ENCODE measurements at places on chromosomes 12 and 14. TPM values are rescaled to one million over a fixed set of nuclear protein-coding genes. Genes with fewer than 3 reads are reported as not detected.

HRK gene
- not detected for total RNA-seq

OTUB2 gene
- 0.71 TPM for total RNA-seq

CABP1 gene
- total RNA-seq = 1.4 TPM

GRCh38 chr12:29733060-29733459 lies 50.7 kb downstream of the TMTC1 start:
- no peak overlapping the region for H3K4me3 ChIP-seq
- peak overlapping the region; percentile 37 for H3K27ac ChIP-seq
- H3K27me3 ChIP-seq = no peaks in the 10 kb centered on the region
- no peaks in the 10 kb centered on the region for H3K36me3 ChIP-seq
- no peak for DNase-seq

DNA sequence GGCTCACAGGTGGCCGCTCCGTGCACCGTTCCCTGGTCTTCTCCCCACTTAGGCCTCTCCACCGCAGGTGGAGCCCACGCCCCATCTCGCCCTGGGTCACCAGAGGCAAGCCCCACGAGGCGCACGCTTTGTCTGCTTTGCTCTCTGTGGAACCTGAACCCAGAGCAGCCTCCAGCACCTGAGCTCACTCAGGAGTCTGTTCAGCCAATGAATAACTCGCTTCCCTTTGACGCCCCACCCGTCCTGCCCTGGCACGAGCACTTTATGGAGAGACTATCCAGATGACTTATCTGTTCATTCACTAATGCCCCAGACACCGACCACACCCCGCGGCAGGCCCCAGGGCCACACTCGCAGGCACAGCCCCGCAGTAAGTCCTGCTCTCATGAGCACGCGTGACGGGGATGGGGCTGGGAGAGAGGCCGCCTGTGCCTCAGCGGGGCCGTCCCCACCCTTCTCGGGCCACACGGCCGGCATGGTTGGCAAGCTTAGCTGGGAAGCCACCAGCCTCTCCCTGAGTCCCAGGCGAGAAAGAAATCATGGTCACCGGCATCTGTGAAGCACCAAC lies 85.0 kb downstream of the NOC4L start:
- H3K4me1 ChIP-seq = peaks cover 3% of the 10 kb centered on the region
- no peak overlapping the region for H3K4me3 ChIP-seq
- no peak overlapping the region for H3K27ac ChIP-seq
- DNase-seq = no peak
- no peaks in the 10 kb centered on the region for H3K36me3 ChIP-seq
- no peaks in the 10 kb centered on the region for H3K27me3 ChIP-seq

DNA sequence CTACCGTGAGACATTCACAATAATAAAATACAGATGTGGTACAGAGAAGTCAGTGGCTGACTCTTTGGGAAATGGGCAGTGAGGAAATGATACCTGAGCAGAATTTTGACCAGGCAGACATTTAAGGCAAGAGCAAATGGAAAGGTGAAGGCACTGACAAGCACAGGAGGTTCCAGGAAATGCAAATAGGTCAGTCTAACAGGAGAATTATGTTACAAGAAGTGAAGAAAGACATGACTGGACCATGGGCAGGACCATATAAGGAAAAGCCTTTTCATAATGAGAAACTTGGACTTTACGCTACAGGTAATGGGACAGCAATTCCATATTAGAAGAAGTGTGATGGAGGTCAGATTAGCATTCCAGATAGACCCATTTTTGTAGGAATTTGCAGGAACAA lies 338.9 kb downstream of the PDZRN4 start:
- no peaks in the 10 kb centered on the region for H3K36me3 ChIP-seq
- H3K4me3 ChIP-seq = no peak overlapping the region
- no peaks in the 10 kb centered on the region for H3K4me1 ChIP-seq
- H3K27me3 ChIP-seq = no peaks in the 10 kb centered on the region
- DNase-seq = no peak
- no peak overlapping the region for H3K27ac ChIP-seq

- peaks cover 67% of the 10 kb centered on the region for H3K4me1 ChIP-seq
- H3K4me3 ChIP-seq = no peak overlapping the region
- peak overlapping the region; percentile 65 for H3K27ac ChIP-seq
- no peaks in the 10 kb centered on the region for H3K27me3 ChIP-seq
- no peaks in the 10 kb centered on the region for H3K36me3 ChIP-seq
Observed at GRCh38 chr14:32470161-32470715, 141.1 kb downstream of the AKAP6 start.

GRCh38 chr14:78083837-78084236 lies 86.3 kb upstream of the NRXN3 start:
- no peaks in the 10 kb centered on the region for H3K27me3 ChIP-seq
- no peaks in the 10 kb centered on the region for H3K36me3 ChIP-seq
- DNase-seq = no peak

GRCh38 chr12:7151532-7151931 lies 21.4 kb downstream of the CLSTN3 start:
- H3K27me3 ChIP-seq = no peaks in the 10 kb centered on the region
- peaks cover 25% of the 10 kb centered on the region for H3K36me3 ChIP-seq
- H3K4me3 ChIP-seq = no peak overlapping the region
- no peaks in the 10 kb centered on the region for H3K4me1 ChIP-seq
- no peak overlapping the region for H3K27ac ChIP-seq

DNA sequence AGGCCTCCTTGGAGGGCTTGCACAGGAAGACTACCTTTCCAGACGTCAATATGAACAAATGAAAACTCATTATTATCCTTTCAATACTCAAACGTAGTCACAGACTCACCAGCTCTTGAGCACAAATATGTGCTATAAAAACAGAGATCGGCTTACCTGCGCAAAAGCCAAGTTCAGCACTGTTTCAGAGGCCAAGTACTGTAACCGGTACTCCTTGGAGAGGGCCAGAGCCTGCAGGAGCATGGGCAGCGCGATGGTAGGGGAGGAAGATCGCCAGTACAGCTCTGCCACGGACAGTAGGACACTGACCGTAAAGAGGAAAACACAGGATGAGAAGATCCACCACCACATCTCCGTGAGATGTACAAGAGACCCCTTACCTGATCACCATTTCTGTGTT lies 21.6 kb upstream of the CAMKK2 start:
- no peaks in the 10 kb centered on the region for H3K4me1 ChIP-seq
- no peak overlapping the region for H3K27ac ChIP-seq
- H3K36me3 ChIP-seq = peaks cover 11% of the 10 kb centered on the region
- DNase-seq = no peak
- H3K4me3 ChIP-seq = no peak overlapping the region

GRCh38 chr12:57044889-57045288 lies 5.0 kb downstream of the MYO1A start:
- no peak overlapping the region for H3K27ac ChIP-seq
- H3K27me3 ChIP-seq = no peaks in the 10 kb centered on the region
- DNase-seq = no peak
- H3K4me3 ChIP-seq = no peak overlapping the region
- H3K4me1 ChIP-seq = no peaks in the 10 kb centered on the region

DNA sequence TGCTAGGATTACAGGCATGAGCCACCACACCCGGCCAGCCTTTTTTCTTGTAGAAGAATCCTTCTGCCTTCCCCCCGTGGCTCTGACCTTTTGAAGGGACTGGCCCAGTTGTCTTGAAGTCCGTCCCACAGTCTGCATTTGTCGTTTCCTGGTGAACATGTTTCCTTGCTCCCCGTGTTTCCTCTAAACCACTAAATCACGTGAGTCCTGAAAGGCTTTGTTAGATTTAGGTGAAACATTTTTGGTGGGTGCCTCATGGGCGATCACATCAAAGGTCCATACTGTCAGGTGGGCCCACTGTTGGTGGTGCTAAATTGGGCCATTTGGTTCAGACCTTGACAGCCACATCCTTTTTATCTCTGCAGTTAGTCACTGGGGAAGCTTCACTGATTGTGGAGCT lies 26.3 kb downstream of the MLXIP start:
- DNase-seq = no peak
- no peak overlapping the region for H3K27ac ChIP-seq
- peaks cover 13% of the 10 kb centered on the region for H3K4me1 ChIP-seq
- H3K36me3 ChIP-seq = no peaks in the 10 kb centered on the region

DNA sequence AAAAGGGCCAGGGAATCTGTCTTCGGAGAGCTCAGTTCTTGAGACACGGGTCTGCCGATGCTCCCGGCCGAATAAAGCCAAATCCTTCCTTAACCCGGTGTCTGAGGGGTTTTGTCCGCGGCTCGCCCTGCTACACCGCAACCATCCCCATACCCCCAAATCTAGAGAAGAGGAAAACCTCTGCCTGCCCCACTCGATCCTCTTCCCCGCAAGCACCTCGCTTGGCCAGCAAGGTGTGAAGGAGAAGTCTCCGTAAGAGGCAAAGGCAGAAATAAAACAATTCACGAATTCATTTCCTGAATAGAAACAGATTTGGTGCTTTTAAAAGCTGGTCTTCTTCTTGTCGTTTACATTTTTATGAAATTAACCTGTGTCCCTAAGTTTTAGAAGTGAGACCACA lies 67.3 kb upstream of the GALNT9 start:
- H3K4me3 ChIP-seq = no peak overlapping the region
- H3K27me3 ChIP-seq = no peaks in the 10 kb centered on the region
- H3K27ac ChIP-seq = no peak overlapping the region

- no peak for DNase-seq
- H3K36me3 ChIP-seq = no peaks in the 10 kb centered on the region
- H3K27me3 ChIP-seq = no peaks in the 10 kb centered on the region
- H3K27ac ChIP-seq = no peak overlapping the region
- peaks cover 11% of the 10 kb centered on the region for H3K4me1 ChIP-seq
Observed at GRCh38 chr12:52162981-52163380, 28.8 kb downstream of the KRT80 start.

GRCh38 chr14:105479431-105480158 lies 5.0 kb downstream of the CRIP2 start:
- H3K27ac ChIP-seq = peak overlapping the region; percentile 97
- H3K36me3 ChIP-seq = peaks cover 6% of the 10 kb centered on the region
- no peak overlapping the region for H3K4me3 ChIP-seq
- H3K27me3 ChIP-seq = no peaks in the 10 kb centered on the region
- DNase-seq = no peak

DNA sequence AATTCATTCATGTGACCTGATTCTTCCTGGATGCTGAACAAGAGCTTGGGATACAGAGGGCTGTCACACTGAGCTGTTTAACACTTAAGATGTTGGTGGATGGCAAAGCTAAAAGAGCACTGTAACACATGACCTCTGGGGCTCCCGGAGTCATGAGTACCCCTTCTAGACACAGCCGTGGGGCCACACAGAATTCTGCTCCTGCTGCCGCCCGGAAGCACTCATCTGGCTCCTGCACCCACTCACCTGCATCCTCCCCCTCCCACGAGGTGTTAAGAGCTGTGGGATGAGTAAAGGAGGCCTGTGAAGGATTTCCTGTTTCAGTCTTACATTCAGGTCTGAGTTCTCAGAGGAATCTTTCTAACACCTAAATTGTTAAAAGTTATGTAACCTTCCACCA lies 78.0 kb upstream of the SSTR1 start:
- no peaks in the 10 kb centered on the region for H3K27me3 ChIP-seq
- no peak overlapping the region for H3K27ac ChIP-seq
- no peaks in the 10 kb centered on the region for H3K4me1 ChIP-seq
- no peaks in the 10 kb centered on the region for H3K36me3 ChIP-seq

DNA sequence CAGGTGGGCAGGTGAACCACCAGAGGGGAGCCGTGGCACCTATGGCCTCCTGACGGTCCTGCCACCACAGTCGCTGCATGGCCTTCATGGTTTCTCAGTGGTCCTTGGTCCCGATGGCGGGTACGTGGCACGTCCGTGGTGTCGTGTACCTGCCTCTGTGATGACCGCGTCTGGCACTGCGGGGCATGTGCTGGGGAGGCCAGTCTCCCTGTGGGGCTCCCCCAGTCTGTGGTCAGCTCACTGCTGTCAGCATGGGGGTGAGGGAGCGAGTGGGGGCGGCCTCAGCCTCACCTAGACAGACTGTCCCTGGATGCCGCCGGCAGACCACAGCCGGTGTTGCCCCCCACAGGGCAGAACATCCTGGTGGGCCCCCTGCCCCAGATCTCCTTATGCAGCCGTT lies 267.2 kb downstream of the SEC23A start:
- H3K27me3 ChIP-seq = no peaks in the 10 kb centered on the region
- DNase-seq = no peak
- H3K4me1 ChIP-seq = no peaks in the 10 kb centered on the region
- no peak overlapping the region for H3K4me3 ChIP-seq

Measured in thoracic aorta (tissue), 2 donors.